ENCODE measurements at places on chromosomes 1 and 21.

GRCh38 chr1:1609822-1610485 is 5.3 kb upstream of the MIB2 start:
- no peak for DNase-seq

GRCh38 chr21:45078877-45079281 is 4.5 kb downstream of the ADARB1 start:
- DNase-seq, result no peak

DNA sequence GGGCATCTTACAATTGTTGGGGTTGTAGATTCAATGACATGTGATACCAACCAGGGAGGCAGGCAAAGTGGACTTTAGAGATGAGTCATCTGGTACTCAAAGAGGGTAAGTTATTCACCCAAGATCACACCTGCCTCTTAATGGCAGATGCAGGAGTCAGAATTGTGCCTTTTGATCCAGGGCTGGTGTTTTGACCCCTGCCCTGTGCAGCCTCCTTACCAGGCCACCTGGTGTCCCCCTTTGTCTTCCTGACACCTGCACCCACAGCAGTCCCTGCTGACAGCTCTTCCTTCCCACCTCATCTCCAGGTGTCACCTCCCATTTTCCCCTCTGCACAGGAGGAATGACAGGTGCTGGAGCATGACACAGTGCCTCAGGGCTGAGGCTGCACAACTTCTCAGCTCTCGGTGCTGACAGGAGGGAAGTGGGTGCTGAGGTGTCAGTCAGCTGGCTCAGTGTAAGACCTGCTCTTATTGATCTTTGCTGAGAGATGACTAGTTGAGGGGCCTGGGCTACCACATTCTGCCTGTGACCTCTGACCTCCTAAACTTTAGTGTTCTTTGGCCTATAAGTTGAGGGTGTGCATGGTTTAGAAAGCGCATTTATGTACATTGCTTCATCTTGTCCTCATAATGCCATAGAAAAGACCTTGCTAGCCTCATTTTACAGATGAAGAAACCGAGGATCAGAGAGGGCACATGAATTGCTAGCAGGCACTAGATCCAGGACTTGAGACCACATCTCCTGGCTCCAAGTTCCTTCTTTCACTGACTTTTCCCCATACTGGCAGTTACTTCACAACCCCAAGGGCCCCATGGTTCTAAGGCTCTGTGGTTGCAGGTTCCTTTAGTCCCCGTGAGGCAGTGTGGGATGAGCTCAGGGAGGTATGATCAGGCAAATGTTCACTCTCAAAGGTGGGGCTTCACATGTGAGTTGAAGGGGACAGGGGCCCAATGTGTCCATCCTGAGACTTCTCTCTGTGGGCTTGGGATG is 31.3 kb downstream of the CACNA1E start:
- no peak for DNase-seq

DNA sequence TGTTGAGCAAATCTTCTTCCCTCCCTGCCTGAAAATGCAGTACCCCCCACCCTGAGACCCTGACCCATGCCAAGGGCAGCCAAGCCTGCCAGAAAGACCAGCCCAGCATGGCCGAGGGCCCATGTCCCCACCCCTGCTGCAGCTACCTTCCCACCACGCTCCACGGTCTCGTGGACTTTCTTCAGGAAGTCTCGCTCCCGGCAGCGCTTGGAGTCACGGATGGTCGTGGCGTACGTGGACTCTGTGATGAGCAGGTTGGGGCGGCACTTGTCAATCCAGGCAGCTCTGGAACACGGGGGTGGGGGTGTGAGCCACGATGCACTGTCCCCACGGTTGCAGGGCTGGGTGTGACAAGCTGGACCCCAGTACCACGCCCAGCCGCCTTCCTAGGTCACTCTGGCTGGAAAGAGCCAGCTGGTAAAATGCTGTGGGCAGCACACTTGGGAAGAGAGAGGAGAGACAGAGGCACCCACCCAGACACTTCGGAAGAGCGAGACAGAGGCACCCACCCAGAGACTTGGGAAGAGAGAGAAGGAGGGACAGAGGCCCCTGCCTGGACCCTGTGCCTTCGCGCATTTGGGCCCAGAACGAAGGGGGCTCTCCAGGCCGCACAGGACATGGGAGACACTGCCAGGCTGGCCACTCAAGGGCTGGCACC is 6.4 kb downstream of the PUSL1 start:
- no peak for DNase-seq

DNA sequence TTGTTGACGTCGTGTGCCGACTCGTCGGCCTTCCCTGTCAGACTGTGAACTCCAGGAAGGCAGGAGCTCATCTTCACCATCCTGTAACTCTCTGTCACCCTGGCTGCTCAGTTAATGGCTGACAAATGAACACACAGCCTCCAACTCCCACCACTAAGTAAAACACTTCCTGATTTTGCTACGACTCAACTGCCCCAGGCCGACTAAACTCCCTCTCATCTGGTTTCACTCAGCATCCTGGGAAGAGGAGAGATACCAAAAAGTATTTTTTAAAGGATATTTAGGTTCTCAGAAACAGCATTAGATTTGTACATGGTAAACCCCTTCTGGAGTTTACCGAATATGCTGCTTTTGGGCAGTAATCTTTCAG is 18.2 kb upstream of the LHX4 start:
- no peak for DNase-seq
